Chondrocyte (in vitro differentiated cells): ENCODE measurements at places on chromosomes 3 and 15.

DNA sequence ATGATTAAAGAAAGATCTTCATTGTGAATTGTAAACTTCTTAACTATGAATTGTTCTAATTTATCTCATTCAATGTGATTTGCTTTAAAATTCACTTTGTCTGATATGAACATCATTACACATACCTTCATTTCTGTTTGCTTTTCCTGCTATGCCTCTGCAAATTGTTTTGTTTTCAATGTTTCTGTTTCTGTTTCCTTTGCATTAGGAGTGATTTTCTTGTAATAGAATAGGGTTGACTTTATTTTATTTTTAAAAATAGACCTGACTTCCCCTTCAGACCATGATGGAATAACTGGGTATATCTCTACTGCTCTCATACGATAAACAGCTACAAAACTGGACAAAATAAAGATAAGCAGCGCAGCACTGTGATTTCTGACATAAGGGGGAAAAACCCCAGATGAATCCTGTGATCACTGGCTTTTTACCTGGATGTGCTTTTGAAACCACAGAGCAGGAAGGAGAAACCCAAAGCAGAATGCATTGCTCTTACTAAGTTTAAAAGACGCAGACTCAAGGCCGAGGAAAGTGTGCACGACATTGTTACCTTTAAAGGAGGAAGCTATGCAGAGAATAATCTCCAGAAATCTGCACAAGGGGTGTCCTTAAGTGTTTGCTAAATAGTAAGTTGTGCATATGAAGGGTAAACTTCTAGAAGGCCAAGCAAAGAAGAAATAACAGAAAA, 420.2 kb downstream of the TBC1D5 start:
- no peak for DNase-seq
- H3K4me3 ChIP-seq: no peak overlapping the region
- H3K27me3 ChIP-seq: no peaks in the 10 kb centered on the region
- no peaks in the 10 kb centered on the region for H3K36me3 ChIP-seq
- no peak overlapping the region for H3K27ac ChIP-seq

GRCh38 chr3:73549051-73549600, 75.6 kb downstream of the PDZRN3 start:
- H3K27me3 ChIP-seq: no peaks in the 10 kb centered on the region
- no peak overlapping the region for H3K4me3 ChIP-seq
- H3K27ac ChIP-seq: no peak overlapping the region
- DNase-seq: no peak

DNA sequence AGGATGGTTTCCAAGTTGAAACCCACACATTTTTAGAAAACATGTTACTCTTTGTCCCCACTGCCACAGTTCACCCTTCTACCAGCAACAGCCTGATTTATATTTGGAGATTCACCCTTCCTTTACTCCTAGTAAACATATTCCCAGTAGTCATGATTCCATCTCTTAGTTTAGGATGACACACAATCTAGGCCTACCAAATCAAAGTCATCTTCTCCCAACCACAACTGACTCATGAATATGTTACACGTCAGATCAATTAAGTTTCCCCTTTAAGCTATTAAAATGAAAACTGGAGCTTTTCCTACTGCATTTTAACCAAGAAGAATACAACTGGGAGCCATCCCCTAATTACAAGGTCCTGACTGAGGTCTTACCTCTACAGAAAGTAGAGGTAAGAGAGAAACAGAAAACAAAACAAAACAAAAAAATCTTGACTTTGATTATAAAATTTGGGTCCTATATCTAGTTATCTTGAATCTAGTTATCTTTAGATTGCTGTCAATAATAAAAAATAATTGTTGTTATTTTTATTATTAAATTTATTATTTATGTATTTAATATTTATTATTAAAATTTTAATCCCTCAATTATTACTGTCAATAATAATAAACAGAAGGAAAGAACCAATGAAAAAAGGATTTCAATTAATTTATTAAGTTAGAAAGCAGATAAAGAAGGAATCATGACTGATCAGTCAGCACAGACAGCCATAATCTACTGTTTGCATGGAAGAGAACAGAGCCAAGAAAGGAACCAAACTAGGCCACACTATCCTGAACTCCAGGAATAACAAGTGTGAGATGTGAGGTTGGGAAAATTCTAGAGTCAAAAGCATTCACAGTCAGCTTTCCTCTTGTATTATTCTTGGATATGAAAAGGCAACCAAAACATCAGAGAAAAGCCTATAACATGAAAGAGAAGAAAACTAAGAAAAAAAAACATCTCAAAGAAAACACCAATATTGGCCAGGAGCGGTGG, 12.5 kb downstream of the DPH6 start:
- H3K4me3 ChIP-seq: no peak overlapping the region
- H3K4me1 ChIP-seq: peaks cover 20% of the 10 kb centered on the region
- H3K27me3 ChIP-seq: no peaks in the 10 kb centered on the region
- H3K27ac ChIP-seq: no peak overlapping the region
- H3K36me3 ChIP-seq: peaks cover 13% of the 10 kb centered on the region
- no peak for DNase-seq

DNA sequence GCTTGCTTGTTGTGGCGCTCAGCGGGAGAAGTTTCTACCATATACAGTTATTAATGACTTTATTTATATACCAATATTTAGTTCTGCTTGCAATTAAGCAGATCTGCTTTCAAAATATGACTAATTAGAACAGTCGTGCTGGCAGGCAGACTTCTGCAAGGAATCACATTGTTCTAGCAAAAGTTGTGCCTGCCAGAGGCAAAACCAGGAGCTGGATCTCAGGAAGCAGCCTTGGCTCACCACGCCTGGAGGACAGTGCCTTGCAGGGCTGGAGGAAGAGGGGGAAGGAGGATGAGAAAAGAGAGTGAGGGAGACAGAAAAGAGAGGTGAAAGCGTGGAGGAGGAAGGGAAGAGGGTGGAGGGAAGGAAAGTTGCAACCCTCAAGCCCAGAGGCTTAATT, 160.3 kb downstream of the NUP210 start:
- H3K4me1 ChIP-seq: peaks cover 4% of the 10 kb centered on the region
- H3K36me3 ChIP-seq: peaks cover 2% of the 10 kb centered on the region
- no peak overlapping the region for H3K27ac ChIP-seq
- H3K4me3 ChIP-seq: no peak overlapping the region
